Fibroblast of skin of left biceps (primary cell): ENCODE measurements at places on chromosomes 3 and 15.

- no peak for DNase-seq
Measured at GRCh38 chr3:58025837-58026569, 17.8 kb downstream of the FLNB start.

- DNase-seq = no peak
Measured at GRCh38 chr3:58167431-58168351, 43.1 kb downstream of the DNASE1L3 start.

DNA sequence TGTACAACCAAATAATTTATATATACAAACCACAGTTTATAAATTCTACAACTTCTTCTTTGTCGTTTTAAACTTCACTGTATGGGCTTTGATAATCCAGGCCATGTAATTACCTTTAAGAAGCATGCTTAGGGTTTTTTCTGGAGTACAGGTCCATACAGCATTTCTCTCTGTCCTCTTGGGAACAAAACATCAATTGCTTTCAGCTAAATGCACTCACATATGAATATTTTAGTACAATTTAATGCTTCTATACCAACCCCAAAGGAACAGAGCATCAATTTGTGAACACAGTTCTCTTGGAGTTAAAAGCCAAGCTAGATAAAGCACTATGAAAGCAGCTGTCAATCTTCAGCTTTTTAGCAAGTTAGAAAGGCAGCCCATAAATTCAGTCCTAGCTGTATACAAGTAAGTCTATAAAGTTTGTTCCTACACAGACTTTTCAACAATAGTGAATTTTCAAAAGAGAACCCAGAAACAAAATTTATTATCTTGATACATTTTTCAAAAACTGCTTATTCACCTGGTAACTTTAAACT is 66.1 kb downstream of the ETFA start:
- no peak for DNase-seq

DNA sequence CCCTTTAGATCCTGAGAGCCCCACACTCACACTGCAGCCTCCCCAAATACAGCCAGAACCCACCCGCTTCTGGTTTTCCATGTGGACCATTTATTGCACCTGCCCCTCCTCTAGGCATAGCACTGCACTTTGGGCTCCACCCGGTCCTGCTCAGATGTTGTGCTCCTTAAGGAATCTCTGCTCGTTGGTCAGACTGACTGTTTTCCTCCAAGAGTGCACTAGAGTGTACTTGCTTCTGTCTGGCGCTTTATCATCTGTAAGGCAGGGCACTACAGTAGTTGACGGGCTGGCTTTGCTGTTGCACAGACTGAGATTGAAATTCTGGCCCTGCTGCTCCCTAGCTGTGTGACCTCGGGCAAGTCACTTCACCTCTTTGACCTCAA is 124.1 kb downstream of the CACNA1D start:
- no peak for DNase-seq

DNA sequence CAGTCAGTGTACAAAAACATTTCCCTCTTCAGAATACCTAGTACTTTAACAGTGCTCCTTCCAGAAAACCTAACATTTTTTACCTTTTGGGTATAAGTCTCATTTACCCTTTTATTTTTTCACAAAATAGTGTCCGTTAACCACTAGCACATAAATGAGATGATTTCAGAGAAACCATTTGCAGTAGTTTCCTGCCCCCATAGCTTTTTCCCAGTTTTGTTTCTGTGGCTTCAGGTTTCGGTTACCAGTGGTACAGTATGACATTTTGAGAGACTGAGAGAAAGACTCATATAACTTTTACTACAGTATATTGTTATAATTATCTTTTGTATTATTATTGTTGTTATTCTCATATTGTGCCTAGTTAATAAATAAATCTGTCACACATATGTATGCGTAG is 6.2 kb upstream of the RBMS3 start:
- no peak for DNase-seq
